ENCODE measurements at places on chromosomes 1 and 21.
A peak's percentile ranks its signal among the peaks of the same experiment; 100 is the strongest.

GRCh38 chr1:43666608-43667007 is 16.7 kb downstream of the KDM4A start:
- DNase-seq, result peak; percentile 31

DNA sequence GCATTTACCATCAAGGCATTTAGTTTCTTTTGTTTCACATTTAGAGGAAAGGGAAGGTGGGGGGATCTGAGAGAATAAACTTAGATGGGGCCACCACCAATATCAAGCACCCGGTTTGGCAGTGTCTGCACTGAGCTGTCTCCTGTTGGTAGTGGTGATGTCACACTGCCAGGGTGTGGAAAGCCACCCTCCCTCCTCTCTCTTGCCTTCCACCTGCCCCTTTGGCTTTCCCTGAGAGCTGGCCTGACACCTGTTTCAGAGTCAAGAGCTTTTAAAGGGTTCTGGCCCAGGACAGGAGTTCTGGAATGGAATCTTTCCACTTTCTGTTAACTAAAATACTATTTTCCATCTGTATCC is 13.4 kb downstream of the ATF3 start:
- DNase-seq, result no peak

- peak; percentile 46 for DNase-seq
Observed at GRCh38 chr1:154765970-154766369, 104.1 kb downstream of the KCNN3 start.

DNA sequence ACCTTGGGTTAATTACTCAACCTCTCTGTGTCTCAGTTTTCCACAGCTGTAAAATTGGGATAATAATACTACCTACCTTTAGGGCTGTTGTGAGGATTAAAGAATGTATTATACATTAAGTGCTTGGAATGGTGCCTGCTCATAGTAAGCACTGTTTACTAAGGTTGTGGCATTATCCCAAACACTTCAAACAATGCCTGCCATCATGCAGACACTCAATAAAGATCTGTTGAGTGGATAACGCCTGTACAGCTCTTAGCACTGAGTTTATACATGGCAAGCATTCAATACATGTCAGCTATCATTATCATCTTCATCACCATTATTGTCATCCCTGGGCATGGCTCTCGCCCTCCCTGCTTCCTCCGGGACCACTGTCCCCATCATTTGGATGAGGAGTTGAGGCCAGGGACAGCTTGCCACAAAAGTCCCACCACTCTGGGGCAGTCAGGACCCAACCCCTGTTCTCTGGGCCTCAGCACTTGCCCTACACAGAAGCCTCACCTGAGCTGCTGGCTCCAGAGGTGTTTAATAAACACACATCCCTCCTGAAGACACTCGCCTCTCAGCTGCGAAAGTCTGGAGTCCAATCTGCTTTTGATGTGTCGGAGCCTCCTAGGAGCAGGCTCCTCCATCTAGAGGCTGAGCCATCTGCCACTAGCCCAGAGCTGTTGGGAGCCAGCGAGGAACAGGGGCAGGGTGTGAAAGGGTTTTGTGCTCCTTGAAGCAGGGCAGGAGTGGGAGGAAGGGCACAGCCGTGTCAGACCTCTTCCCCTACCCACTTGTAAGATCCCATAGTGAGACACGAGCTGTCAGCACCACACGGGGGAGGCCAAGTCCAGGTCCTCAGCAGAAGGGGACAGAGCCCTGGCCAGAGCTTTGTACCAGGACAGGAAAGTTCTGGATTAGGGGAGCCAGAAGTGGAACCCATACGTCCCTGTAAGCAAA is 80.9 kb upstream of the ZC3H12A start:
- no peak for DNase-seq

DNA sequence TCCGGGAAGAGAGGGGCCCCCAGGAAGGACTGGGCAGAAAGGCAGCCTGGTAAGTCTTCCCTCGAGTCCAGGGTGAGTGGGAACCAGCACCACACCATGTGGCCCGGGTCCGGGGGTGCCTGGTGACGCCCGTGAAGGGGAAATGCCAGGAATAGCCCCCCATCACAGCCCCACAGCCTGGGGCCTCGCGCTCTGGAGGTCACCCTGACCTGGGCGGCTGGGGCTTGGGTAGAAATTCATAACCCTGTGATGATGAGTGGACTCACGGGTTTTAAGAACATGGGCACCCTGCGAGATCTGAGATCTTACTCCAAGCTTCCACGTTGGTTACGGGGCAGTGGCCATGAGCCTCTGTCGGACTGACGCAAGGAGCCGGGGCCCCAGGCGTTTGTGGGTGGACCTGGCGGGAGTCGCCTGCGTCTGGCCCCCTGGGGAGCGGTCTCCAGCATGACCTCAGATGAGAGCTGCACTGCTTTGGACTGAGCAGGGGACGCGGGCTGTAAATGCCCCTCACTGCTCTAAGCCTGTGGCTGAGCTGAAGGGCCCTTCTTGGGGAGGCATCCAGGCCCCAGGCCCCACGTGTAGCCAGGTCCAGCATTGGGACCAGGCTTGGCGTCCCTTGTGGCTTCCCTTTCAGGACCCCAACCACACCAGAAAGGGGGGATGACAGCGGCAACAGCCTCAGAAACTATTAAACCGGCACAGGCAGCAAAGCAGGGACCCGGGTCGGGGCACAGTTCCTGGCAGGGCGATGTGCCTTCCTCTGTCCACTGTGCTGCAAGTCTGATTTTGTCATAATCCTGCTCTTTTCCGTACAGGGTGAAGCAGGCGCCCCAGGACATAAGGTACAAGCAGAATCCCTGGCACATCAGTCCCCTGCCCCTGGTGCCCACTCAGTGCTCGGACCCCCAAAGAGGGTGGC is 60.0 kb downstream of the SLC19A1 start:
- DNase-seq, result no peak

- no peak for DNase-seq
Observed at GRCh38 chr21:42799516-42799915, 79.8 kb downstream of the WDR4 start.

DNA sequence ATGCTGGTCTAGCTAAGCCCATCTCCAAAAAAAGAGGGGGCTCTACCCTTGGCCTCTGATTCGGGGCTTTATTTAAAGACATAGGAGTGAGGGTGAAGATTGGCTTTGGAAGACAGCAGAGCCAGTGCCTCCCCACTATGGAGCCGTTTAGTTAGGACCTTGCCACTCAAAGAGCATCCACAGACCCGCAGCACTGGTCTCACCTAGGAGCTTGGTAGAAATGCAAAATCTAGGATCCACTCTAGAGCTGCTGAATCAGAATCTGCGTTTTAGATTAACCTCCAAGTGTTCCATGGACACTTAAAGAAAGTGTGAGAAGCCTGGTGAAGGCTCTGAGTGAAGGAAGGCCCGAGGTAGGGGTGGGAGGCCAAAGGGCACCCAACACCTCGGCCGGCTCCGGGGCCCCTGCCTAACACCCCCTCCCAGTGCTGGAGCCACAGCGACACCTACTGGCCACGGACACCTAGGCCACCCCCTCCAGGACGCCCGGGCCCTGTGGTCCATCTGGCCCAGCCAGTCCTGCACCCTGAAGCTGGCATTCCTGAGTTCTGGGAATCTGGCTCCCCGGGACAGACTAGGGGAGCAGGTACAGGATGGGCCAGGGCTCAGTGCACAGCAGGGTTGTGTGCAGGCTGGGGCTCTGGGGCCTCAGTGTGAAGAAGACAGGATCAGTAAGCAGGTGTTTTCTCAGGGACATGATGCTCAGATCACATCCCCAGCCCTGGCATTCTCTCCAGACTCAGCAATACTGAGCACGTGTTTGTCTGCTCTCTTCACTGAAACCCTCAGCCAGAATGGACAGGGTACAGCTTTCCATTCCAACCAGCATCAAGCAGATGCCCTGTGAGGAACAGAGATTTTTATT is 79.2 kb downstream of the TMEM53 start:
- peak; percentile 62 for DNase-seq

- no peak for DNase-seq
Observed at GRCh38 chr1:19130468-19130867, 79.6 kb downstream of the UBR4 start.

DNA sequence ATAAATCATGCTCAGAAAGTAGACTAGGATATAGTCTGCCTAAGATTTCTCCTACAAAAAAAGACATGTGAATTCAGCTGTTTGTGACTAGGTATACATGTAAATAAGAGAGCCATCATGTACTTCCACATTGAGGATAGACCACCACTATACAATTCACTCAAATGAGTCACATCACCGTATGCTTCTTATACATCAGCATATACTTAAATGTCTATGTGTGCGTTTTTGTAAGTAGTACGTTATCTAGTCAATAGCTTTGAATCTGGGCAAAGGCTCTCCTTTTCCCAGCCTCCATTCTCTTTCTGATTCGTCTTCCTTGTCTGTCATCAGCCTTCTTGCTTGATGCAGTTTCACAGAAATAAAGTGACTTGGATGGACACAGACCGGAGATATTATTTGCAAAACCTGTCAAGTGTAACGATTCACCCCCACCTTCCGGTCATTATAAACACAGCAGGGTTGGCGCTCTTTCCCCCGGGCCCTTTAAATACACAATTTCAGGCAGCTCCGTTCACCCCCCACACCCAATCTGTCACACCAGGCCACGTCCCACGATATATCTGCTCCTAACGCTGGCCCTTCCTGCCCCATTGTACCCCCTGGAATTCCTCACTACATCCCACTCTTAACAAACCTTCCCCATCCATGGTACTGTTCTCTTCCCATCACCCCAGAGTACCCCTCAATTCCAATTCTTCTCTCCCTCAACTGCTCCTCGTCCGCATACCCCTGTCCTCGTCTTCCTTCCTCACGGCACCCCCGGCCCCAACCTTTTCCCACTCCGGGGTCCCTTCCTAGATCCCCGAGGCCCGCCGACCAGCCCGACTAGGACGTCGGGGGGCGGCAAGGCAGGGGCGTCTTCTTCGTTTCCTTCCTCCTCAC is 636 bp downstream of the VAMP4 start:
- peak; percentile 45 for DNase-seq

GRCh38 chr1:214146523-214146922 is 134.4 kb upstream of the SMYD2 start:
- no peak for DNase-seq

GRCh38 chr1:48203287-48203900 is 19.1 kb upstream of the SLC5A9 start:
- DNase-seq, result peak; percentile 21

DNA sequence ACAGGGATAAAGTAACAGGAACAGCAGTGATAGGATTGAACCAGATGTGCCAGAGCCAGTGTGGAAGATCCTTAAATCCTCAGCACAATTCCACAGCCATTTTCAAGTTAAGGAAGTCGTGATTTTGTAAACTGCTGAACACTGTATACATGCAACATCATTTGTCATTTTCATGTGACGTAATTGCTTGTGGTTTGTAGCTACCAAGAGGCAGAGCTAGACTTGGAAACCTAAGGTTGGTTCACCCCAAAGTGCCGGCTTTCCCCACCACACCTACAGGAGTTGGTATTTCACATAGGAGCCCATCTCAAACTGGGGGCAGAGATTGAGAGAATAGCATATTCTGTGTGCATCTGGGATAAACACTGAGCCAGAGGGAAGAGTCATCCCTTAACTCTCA is 113.9 kb downstream of the CAPN8 start:
- no peak for DNase-seq

DNA sequence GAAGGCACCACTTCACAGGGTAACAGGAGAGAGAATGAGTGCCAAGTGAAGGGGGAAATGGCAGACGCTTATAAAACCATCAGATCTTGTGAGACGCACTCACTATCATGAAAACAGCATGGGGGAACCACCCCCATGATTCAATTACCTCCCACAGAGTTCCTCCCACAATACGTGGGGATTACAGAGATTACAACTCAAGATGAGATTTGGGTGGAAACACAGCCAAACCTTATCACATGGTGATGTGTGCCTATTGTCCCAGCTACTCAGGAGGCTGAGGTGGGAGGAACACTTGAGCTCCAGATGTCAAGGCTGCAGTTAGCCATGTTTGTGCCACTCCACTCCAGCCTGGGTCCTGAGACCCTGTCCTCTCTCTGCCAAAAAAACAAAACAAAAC is 56.0 kb upstream of the DSCAM start:
- DNase-seq, result no peak

GRCh38 chr1:209838537-209838936 is 10.8 kb downstream of the UTP25 start:
- DNase-seq, result no peak

DNA sequence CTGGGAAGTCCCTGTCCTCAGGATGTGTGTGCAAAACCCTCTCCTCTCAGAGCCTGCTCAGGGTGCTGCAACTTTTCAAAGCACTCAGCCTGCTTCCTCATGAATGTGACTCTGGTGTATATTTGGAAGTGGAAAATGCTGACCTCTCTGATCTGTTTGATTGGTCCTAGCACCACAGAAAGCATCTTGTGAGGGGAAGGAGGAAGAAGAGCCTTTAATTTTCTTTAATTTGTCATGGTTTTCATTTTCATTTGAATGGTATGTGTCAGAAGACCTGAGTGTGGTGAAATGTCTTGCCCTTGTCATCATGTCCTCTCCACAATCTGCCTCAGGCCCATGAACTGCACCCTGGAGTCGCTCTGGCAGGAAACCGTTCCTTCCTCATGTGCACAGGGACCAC is 383.5 kb downstream of the NTNG1 start:
- DNase-seq, result no peak

- DNase-seq, result no peak
Observed at GRCh38 chr21:14589855-14590563, 43.9 kb upstream of the SAMSN1 start.

DNA sequence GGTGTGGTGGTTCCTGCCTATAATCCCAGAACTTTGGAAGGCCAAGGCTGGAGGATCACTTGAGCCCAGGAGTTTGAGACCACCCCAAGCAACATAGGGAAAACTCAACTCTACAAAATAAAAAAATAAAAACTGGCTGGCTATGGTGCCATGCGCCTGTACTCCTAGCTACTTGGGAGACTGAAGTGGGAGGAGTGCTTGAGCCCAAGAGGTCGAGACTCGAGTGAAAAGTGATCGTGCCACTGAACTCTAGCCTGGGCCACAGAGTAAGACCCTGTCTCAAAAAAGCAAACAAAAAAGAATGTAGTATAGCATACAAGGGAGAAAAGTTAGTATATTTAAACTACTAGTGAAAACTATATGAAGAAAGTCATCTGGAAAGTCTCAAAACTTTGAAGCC is 66.7 kb downstream of the ARID4B start:
- no peak for DNase-seq

- peak; percentile 93 for DNase-seq
Observed at GRCh38 chr21:29299916-29300806, 1.4 kb downstream of the BACH1 start.

DNA sequence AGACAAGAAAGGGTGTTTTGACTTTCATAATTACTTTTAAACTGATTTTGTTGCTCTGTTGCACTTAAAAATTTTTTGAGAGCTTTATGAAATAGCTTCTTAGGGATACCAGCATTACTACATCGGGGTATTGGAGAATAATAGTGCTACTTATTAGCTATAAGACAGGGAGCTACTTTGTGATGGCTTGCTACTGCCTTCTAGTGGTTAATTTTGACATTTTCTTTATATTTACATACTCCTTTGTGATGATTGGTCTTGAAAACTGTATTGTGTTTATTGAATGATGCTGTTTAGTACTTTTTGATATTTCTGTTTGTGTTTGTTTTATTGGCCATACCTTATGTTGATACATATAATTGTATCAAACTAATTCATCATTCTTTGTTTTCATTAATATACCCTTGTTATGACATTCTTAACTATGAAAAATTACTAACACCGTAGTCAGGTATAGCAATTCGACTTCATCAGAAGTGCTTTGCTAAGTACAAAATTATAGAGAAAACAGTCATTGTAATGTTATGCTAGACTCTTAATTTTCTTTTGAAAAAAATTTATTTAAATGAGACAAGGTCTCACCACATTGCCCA is 85.5 kb downstream of the CLIC4 start:
- DNase-seq, result peak; percentile 74
